Nephron progenitor cell (in vitro differentiated cells): ENCODE measurements at places on chromosomes 1 and 21.

GRCh38 chr21:40640266-40640789 lies 206.6 kb downstream of the DSCAM start:
- H3K4me3 ChIP-seq, result no peak overlapping the region
- no peaks in the 10 kb centered on the region for H3K36me3 ChIP-seq
- no peak overlapping the region for H3K27ac ChIP-seq
- DNase-seq, result no peak
- no peaks in the 10 kb centered on the region for H3K4me1 ChIP-seq
- H3K27me3 ChIP-seq, result peaks cover 8% of the 10 kb centered on the region

GRCh38 chr1:15849775-15850324 lies 2.3 kb downstream of the SPEN start:
- H3K27me3 ChIP-seq, result no peaks in the 10 kb centered on the region
- DNase-seq, result peak; percentile 72
- peak overlapping the region; percentile 100 for H3K27ac ChIP-seq
- peaks cover 10% of the 10 kb centered on the region for H3K36me3 ChIP-seq
- H3K4me3 ChIP-seq, result peak overlapping the region; percentile 92

DNA sequence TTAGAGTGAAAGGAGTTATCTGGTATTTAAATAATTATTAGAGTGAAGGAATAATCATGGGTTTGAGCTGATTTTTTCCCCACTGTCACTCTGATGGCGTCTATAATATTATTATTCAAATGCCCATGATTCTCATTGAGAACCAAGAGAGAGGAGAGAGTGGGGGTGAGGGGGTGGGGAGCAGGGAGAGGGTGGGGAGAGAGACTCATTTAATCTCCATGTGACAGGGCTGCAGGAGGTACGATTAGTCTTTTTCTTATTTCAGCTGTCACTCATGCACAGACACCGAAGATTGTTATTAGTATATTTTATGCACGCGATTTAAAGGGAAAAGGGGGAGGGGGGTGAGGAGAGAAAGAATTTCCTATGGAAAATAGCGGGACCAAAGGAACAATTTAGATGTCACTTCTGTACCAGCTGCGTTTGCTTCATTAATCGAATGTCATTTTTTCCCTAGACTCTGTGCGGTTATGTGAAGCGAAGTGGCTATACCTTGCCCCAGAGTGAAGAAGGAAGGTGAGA lies 19.9 kb downstream of the PLXNA2 start:
- H3K27ac ChIP-seq, result peak overlapping the region; percentile 48
- H3K27me3 ChIP-seq, result peaks cover 16% of the 10 kb centered on the region
- H3K4me1 ChIP-seq, result peaks cover 98% of the 10 kb centered on the region
- H3K36me3 ChIP-seq, result peaks cover 20% of the 10 kb centered on the region

DNA sequence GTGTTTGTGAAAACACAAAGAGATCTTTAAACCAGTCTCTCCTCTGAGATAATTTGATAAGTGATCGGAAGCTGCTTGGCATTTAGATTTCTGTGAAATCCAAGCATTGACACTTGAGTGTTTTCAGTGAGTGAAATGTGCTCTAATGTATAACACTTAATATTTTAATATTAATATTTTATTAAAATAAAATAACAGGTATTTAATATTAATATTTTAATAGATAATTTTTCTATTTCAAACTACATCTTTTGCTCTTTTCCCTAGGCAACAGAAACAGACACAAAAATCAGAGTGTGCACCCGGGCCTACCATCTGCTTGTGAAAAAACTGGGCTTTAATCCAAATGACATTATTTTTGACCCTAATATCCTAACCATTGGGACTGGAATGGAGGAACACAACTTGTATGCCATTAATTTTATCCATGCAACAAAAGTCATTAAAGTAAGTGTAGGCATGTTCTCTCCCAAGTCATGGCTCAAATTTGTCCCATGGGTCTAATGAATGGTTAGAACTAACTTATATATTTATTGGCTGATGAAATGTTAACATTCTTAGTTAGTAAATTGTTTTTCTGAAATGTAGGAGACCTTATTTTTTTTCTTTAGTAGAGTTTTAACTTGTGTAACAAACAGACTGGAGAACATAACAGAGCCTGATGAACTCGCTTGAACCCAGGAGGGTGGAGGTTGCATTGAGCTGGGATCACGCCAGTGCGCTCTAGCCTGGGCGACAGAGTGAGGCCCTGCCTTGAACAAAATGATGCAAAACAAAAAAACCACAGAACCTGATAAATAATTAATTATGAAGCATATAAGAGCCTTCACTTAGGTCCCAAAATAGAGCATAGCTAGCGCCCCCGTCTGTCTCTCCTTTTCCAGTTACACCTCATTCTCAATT lies 55.2 kb downstream of the MTR start:
- peaks cover 78% of the 10 kb centered on the region for H3K36me3 ChIP-seq
- H3K4me3 ChIP-seq, result no peak overlapping the region
- H3K27me3 ChIP-seq, result no peaks in the 10 kb centered on the region
- no peaks in the 10 kb centered on the region for H3K4me1 ChIP-seq
- H3K27ac ChIP-seq, result no peak overlapping the region

GRCh38 chr1:37031871-37032270 lies 2.4 kb downstream of the GRIK3 start:
- H3K27ac ChIP-seq, result no peak overlapping the region
- peak overlapping the region; percentile 52 for H3K4me3 ChIP-seq
- peaks cover 96% of the 10 kb centered on the region for H3K27me3 ChIP-seq
- DNase-seq, result no peak
- no peaks in the 10 kb centered on the region for H3K36me3 ChIP-seq

DNA sequence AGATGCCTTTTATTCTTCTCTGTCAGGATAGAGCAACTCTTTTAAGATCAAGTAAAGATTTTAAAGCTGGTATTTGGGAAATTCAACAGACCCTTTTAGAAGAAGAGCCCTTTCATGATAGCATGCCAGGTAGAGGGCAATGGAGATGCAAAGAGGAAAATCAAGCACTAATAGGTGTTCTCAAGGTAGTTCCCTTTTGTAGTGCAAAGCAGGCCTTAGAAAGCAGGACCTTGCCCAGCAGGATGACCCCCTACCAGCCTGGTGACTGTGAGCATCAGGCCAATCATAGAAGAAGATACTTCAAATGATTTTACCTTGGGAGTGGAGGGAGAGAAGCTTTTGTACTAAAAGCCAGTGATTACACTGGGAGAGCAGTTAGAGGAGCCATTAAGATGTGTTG lies 381.4 kb upstream of the ZRANB2 start:
- DNase-seq, result no peak
- no peaks in the 10 kb centered on the region for H3K4me1 ChIP-seq
- no peak overlapping the region for H3K27ac ChIP-seq
- H3K36me3 ChIP-seq, result no peaks in the 10 kb centered on the region
- H3K27me3 ChIP-seq, result no peaks in the 10 kb centered on the region
- no peak overlapping the region for H3K4me3 ChIP-seq

DNA sequence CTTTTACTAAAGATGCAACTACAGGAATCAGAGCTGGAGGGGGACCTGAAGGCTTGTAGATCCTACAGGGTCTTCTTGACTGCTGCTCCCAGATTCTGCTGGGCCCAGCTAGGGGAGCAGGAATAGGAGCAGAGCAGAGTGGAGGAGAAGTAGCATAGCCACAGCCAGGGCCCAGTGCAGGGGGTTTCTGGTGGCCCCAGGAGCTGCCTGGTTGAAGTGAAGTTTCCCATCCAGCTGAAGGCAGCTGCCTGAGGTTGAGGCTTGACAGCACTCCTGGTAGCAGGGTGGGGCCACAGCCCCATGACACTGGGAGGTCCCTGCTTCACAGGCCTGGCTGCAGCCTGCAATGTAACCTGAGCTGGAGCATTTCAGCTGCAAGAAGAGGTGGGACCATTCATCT lies 2.0 kb upstream of the INPP5B start:
- H3K4me1 ChIP-seq, result peaks cover 23% of the 10 kb centered on the region
- no peak for DNase-seq
- H3K27ac ChIP-seq, result no peak overlapping the region
- no peaks in the 10 kb centered on the region for H3K36me3 ChIP-seq
- no peaks in the 10 kb centered on the region for H3K27me3 ChIP-seq
- no peak overlapping the region for H3K4me3 ChIP-seq

DNA sequence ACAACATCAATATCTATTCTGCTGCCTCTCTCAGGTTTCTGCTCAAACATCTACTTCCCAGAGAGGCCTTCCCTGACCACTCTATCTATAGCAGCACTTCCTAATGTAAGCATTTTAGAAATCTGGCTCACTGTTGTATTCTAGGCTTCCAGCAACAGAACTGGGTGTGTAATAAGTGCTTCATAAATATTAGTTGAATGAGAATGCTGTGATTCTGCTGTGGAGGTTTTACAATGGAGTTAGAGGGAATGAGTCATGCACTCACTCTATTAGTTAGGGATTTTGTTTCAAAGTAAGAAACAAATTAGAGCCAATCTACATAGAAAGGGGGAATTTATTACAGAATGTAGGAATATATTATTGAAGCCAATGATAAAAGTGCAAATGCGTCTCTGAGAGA lies 38.6 kb upstream of the SLC35F3 start:
- no peaks in the 10 kb centered on the region for H3K4me1 ChIP-seq
- H3K36me3 ChIP-seq, result peaks cover 5% of the 10 kb centered on the region

DNA sequence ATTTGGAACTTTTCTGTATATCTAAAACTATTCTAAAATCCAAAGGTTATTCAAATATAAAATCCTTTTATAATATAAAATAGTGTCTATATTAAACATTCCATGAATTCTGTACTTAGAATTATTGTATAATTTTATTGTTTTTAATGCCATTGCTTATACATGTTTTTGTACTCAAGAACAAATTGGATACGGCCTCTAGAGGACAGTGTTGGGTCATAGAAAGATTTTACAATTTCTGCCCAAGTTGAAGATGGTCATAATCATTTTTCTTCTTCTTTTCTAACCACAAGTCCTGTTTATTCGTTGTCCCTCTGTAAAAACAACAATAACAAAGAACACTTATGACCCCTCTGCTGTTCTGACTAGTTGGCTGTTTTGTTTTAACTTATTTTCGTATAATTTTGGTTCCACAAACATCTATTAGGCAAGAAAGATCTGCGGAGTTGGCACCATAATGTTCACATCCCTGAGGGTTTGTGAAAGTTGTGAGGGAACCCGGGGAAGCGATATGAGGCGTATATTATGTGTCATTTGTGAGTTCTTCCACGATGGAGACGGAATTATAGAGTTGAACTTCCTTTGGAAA lies 75.7 kb upstream of the KIF26B start:
- DNase-seq, result no peak
- no peaks in the 10 kb centered on the region for H3K27me3 ChIP-seq
- peaks cover 38% of the 10 kb centered on the region for H3K36me3 ChIP-seq
- no peak overlapping the region for H3K27ac ChIP-seq

- H3K36me3 ChIP-seq, result no peaks in the 10 kb centered on the region
- no peak overlapping the region for H3K27ac ChIP-seq
- H3K27me3 ChIP-seq, result peaks cover 19% of the 10 kb centered on the region
- H3K4me3 ChIP-seq, result no peak overlapping the region
- DNase-seq, result no peak
These were observed 280.7 kb downstream of the TM2D1 start for GRCh38 chr1:61444288-61444687.

DNA sequence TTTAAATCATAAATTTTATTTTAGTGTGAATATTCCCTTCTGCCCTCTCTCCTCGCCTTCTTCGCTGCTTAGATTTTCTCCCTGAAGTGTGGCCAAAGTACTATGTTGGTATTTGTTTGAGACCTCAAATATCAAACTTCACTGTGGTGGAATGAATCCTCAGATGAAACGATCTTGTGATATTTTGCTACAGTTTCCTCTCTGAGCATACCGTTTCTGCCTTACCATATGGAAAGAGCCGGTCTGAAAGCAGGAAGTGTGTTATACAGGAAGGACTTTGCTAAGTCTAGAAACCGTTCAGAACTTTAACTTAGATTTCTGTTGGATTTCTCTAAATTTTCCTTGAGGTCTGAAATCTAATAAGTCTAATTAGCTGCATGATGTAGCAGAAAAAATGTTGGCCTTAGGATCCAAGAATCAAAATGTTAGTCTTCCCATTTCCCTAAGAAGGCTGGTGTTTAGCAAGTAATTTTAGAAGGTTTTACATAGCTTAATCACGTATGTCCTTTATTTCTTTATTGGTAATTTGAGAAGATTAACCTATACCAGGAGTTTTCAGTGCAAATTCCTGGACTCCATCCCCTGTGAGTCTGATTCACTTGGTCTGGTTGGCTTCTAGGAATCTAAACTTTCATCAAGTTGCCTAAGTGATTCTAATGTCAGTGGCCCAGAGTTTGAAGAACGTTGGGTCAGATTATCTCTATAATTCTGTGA lies 30.7 kb downstream of the SDCCAG8 start:
- H3K36me3 ChIP-seq, result peaks cover 75% of the 10 kb centered on the region
- no peaks in the 10 kb centered on the region for H3K27me3 ChIP-seq
- DNase-seq, result no peak
- no peak overlapping the region for H3K27ac ChIP-seq
- H3K4me1 ChIP-seq, result peaks cover 7% of the 10 kb centered on the region

GRCh38 chr1:237473854-237474253 lies 416.9 kb downstream of the ZP4 start:
- H3K27me3 ChIP-seq, result no peaks in the 10 kb centered on the region
- DNase-seq, result no peak
- H3K4me1 ChIP-seq, result no peaks in the 10 kb centered on the region
- H3K4me3 ChIP-seq, result no peak overlapping the region
- no peak overlapping the region for H3K27ac ChIP-seq
- H3K36me3 ChIP-seq, result no peaks in the 10 kb centered on the region

GRCh38 chr1:56948403-56949023 lies 17.3 kb downstream of the C8B start:
- H3K4me1 ChIP-seq, result no peaks in the 10 kb centered on the region
- H3K36me3 ChIP-seq, result no peaks in the 10 kb centered on the region
- peaks cover 9% of the 10 kb centered on the region for H3K27me3 ChIP-seq
- H3K27ac ChIP-seq, result no peak overlapping the region

DNA sequence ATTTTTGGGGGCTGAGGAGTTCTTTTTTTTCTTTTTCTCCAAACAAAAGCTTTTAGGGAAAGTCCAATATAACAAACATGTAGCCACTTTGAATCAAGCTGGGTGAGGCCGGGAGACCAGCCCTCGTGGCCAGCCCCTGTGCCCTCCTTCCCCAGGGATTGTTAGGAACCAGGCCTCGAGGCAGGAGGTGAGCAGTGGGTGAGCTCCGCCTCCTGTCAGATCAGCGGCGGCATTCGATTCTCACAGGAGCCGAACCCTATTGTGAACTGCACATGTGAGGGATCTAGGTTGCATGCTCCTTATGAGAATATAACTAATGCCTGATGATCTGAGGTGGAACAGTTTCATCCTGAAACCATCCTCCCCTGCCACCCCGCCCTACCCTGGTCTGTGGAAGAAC lies 41.8 kb upstream of the TTC22 start:
- H3K27me3 ChIP-seq, result no peaks in the 10 kb centered on the region
- H3K4me1 ChIP-seq, result no peaks in the 10 kb centered on the region
- H3K36me3 ChIP-seq, result peaks cover 19% of the 10 kb centered on the region
- DNase-seq, result no peak
- H3K4me3 ChIP-seq, result no peak overlapping the region

- H3K4me3 ChIP-seq, result no peak overlapping the region
- DNase-seq, result no peak
- H3K27me3 ChIP-seq, result peaks cover 10% of the 10 kb centered on the region
- no peaks in the 10 kb centered on the region for H3K36me3 ChIP-seq
These were observed 403.9 kb downstream of the PCP4 start for GRCh38 chr21:40271164-40271563.

- no peaks in the 10 kb centered on the region for H3K36me3 ChIP-seq
- DNase-seq, result no peak
- H3K4me3 ChIP-seq, result no peak overlapping the region
- no peak overlapping the region for H3K27ac ChIP-seq
- H3K27me3 ChIP-seq, result peaks cover 6% of the 10 kb centered on the region
These were observed 16.4 kb downstream of the HTR1D start for GRCh38 chr1:23200883-23201282.

GRCh38 chr1:43942411-43942810 lies 4.3 kb upstream of the IPO13 start:
- no peaks in the 10 kb centered on the region for H3K36me3 ChIP-seq
- H3K27me3 ChIP-seq, result peaks cover 42% of the 10 kb centered on the region
- no peak overlapping the region for H3K27ac ChIP-seq
- H3K4me1 ChIP-seq, result peaks cover 18% of the 10 kb centered on the region
- DNase-seq, result no peak
